ENCODE measurements at places on chromosomes 3 and 15.

DNA sequence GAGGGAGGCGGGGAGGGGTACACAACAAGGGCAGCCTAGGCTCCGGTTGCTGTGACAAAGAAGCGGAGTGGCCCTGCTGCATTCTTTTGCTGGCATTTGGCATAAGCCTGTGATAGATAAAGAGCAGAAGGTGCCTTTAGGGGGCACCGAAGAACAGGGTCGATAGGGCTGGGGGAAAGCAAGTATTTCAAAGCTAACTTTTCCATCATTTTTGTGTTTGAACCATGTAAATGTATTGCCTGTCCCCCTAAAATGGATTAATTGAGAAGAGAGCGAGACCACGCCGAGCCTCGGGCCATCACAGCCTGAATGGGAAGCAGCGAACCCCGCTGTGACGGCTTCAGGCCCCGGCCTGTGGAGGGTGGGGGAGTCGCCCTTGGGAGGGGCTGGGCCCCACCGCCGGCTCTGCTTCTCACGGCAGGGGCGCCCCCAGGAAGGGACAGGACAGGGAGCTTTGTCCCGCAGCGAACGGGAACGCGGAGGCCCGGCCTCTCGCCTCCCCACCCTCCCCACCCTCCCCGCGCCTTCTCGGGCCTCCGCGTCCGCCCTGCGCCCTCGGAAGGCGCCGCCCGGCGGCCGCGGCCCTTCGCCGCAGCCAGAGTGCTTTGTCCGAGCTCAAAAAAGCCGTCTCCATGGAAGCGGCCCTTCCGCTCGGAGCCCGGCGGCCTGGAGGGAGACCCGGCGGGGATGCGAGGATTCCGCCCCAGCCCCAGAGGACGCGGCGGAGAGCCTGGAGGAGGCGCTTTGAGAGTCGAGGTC lies 32.4 kb upstream of the ALDH1L1 start:
- no peak for DNase-seq

GRCh38 chr3:107945417-107946094 lies 145.3 kb downstream of the CD47 start:
- DNase-seq, result no peak

- no peak for DNase-seq
These were observed 1.3 kb downstream of the ADAMTS9 start for GRCh38 chr3:64686446-64686908.

- no peak for DNase-seq
These were observed 29.2 kb upstream of the OR5K1 start for GRCh38 chr3:98433764-98434163.

DNA sequence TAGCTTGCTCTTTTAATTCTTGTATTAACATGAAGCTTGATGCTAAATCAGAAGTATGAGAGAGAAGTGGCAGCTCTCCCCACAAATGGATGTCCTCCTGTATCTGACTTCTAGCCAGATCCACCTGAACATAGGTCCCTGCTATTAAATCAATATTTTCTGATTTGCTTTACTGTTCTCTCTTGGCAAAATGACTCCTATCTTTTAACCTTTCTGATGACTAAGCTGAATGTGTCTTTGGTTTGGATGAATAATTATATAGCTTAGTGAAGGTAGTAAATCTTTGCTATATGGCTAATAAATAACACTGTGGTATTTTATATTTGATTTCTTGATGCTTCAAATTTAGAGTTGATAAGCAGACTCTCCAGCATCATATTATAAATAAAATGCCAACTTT lies 28.3 kb upstream of the ARL14 start:
- DNase-seq, result no peak

DNA sequence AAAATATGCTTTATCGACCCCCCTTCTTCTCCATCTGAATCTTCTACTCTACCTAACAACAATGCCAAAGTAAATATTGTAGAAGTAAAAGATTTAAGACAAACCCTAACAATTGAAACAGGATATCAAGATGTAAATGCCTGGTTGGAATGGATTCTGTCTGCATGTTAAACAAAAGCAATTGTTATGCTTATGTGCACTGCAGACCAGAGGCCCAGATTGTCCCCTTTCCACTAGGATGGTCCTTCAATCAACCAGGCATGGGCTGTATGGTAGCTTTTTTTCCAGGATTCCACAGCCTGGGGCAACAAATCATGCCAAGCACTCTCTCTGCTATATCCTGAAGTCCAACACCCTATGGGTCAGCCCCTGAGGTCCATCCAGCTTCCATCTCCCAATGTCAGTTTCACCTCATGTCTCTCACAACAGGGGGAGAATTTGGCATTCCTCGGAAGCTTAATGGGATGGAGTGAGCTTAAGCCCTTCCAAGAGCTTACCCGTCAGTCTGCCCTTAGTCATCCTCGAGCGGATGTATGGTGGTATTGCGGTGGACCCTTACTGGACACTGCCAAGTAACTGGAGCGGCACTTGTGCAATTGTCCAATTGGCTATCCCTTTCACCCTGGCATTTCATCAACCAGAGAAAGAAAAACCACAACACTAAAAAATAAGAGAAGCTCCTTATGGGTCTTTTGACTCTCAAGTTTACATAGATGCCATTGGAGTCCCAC lies 36.2 kb downstream of the ZNF589 start:
- no peak for DNase-seq

GRCh38 chr3:47421741-47422649 lies 41.2 kb downstream of the PTPN23 start:
- DNase-seq, result no peak
